GM12878 (cell line): ENCODE measurements at places on chromosomes 5 and 9. TPM values are rescaled to one million over a fixed set of nuclear protein-coding genes. Genes with fewer than 3 reads are reported as not detected.

Gene SLCO4C1
- 0.12 and 0.22 TPM in 2 replicates for polyA plus RNA-seq

Gene CORO2A
- 2.4 and 3.2 TPM in 2 replicates for polyA plus RNA-seq

Gene RNF224
- not detected in 2 replicates for polyA plus RNA-seq

Gene DOCK8
- 45.6 and 50.9 TPM in 2 replicates for polyA plus RNA-seq

Gene PCDHB13
- polyA plus RNA-seq: not detected in 2 replicates

Gene MYORG
- 0.18 and 0.24 TPM in 2 replicates for polyA plus RNA-seq

Gene HTR1A
- not detected in 2 replicates for polyA plus RNA-seq

Gene SPAAR
- not detected in 2 replicates for polyA plus RNA-seq

Gene DAPK1
- polyA plus RNA-seq: 50.4 and 56.0 TPM in 2 replicates

Gene CD14
- 0.26 TPM in 1 of 2 replicates, not detected in the other for polyA plus RNA-seq

Gene STK32A
- not detected in 2 replicates for polyA plus RNA-seq

Gene SPATA31A3
- not detected in 2 replicates for polyA plus RNA-seq

Gene TMEM267
- 17.7 and 18.4 TPM in 2 replicates for polyA plus RNA-seq

Gene LMX1B
- not detected in 2 replicates for polyA plus RNA-seq

Gene TRAF2
- 39.3 and 40.5 TPM in 2 replicates for polyA plus RNA-seq

Gene SLC36A2
- polyA plus RNA-seq: not detected in 2 replicates

Gene RELL2
- 7.5 and 8.2 TPM in 2 replicates for polyA plus RNA-seq

Gene LCN1
- not detected in 2 replicates for polyA plus RNA-seq

Gene GFPT2
- 0.06 TPM in 1 of 2 replicates, not detected in the other for polyA plus RNA-seq

Gene CCDC171
- polyA plus RNA-seq: 3.2 and 3.8 TPM in 2 replicates

Gene ADGRD2
- polyA plus RNA-seq: not detected in 2 replicates

Gene SLC27A6
- not detected in 2 replicates for polyA plus RNA-seq

Gene SPATA9
- 0.16 and 0.66 TPM in 2 replicates for polyA plus RNA-seq

Gene NEUROG1
- not detected in 2 replicates for polyA plus RNA-seq
